ENCODE measurements at places on chromosomes 13 and 19.
A peak's percentile ranks its signal among the peaks of the same experiment; 100 is the strongest.

DNA sequence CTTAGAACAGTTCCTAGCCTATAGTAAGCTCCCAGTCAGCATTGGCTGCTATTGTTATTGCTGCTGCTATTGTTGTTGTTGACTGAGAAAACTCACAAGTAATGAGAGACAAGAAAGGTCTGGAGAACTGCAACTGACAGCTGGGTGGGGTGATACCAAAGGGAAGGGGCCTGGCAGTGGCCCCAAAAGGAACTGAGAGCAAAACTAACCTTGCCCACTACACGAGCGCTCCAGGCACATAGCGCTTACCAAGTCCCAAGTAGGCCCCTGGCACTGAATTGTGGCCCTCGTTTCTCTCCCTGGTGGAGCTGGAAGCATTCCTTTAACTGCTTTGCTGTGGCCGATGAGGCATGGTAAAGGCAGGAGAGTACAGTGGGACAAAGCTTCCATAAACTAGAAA lies 59.7 kb downstream of the KCTD12 start:
- DNase-seq = no peak

DNA sequence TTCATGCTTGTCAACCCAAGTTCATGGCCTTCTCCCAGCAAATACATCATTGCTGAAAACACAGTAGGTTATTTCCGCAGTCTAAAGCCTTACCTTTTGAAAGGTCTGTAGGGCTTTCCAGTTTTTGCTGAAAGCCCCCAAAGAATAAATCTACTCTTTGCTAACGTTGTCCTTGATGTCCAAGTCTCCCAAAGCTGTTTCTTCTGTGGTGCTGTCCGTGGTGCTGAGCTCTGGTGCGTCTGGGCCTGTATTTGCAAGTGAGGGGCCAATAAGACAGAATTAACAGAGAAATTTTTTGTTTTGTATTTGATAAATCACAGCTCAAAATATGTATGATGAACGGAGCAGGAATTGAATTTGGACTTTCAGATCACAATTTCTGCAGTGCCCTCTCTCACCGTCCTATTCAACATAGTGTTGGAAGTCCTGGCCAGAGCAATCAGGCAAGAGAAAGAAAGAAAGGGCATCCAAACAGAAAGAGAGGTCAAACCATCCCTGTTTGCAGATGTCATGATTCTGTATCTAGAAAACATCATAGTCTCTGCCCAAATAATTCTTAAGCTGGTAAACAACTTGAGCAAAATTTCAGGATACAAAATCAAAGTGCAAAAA lies 9.8 kb upstream of the LGALS16 start:
- peak; percentile 12 for DNase-seq

- no peak for DNase-seq
These were observed 16.7 kb upstream of the ITM2B start for GRCh38 chr13:48216204-48216711.

DNA sequence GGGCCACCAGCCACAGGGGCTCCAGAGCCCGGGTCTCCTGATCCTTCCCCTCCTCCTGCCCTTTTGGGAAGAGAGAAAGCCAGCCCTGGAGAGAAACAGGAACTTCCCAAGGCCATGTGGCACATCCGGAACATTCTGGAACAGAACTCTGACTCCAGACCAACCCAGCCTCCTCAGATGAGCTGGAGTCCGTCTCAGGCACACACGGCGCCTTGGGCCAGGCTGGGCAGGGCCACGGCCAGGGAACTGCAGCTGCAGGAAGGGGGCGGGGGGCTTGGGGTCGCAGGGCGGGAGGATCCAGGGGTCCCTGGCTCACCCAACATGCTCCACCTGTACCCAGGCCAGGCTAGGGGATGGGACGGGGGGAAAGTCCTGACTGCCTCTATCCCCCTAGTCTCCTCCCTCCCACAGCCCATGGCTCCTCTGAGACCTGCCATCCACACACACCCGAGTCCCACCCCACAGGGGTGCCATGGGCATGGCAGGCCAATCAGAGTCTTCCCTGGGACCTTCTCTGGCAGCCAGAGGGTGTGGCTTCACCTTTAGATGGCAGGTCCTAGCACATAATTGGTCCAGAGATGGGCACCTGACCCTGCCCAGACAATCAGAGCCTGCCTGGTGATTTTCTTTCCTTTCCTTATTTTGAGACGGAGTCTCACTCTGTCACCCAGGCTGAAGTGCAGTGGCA lies 22.9 kb downstream of the SBNO2 start:
- DNase-seq = no peak

DNA sequence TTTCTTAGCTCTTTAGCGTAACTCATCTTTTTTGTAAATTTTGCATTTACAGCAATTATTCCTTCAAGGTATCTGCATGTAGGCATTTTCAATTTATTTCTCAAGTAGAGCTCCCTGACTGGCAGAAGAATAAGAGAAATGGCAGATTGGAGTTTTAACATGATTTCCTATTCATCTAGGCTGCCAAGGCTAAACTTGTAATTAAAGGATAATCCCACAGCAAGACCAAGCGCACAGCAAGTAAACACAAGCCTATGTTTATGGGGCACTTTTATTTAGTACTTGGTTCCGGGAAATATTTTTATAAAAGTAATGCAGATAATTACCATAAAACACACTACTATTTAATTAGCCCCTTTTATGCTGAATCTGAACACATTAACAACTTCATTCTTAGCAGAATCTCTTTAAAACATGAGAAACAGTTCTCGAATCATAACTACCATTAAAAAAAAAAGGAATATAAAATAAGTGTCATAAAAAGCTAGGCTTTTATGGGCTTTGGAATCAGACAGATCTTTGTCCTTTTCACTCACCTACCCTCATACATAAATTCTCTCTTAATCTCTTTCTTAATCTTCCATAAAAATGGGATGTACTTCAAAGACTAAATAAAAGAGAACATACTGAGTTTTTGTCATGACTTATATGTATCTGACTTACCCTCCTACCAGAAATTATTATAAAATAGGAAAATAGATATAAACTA lies 961.6 kb upstream of the MIR17HG start:
- no peak for DNase-seq

DNA sequence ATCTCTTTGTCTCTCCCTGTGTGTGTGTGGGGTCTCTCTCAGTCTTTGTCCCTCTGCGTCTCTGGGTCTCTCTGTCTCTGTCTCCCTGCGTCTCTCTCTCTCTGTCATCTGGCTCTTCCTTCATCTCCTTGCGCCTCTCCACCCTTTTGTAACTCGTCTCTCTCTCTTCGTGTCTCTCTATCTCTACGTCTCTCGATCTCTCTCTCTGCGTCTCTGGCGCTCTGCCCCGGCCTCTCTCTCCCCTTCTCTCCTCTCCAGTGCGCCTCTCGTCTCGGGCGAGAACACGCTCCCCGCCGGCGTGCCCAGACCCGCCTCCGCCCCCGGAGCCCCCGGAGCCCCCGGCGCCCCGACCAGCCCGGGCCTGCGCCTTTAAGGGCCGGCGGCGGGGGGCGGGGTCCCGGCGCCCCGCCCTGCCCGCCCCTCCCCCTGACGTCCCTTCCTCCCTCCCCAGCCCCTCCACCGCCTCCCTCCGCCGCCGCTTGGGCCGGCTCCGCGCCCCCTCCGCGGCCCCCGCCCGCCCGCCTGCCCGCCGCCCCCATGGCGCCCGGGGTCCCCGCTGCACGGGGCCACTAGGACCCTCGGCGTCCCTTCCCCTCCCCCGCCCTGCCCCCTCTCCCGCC lies at the start of gene MARK4:
MARK4 (plus strand) TSS at position 440 of the 620 bp plus-strand sequence. CDS start 318 bp downstream, outside the sequence.
- peak; percentile 36 for DNase-seq

GRCh38 chr13:39663508-39663907 lies 8.0 kb downstream of the COG6 start:
- no peak for DNase-seq

DNA sequence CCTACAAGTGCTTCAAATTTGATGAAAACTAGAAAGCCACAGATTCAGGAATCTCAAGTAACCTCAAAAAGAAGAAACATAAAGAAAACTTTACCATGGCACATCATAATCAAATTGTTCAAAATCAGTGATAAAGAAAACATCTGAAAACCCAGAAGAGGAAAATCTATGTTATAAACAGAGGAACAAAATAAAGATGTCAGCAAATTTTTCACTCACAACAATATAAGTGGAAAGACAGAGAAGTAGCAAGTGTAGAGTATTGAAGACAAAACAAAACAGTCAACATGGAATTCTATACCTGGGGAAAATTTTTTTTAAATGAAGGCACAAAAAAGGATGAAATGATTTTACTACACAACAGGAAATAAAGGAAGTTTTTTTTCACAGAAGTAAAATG lies 470.9 kb downstream of the DACH1 start:
- DNase-seq = no peak

DNA sequence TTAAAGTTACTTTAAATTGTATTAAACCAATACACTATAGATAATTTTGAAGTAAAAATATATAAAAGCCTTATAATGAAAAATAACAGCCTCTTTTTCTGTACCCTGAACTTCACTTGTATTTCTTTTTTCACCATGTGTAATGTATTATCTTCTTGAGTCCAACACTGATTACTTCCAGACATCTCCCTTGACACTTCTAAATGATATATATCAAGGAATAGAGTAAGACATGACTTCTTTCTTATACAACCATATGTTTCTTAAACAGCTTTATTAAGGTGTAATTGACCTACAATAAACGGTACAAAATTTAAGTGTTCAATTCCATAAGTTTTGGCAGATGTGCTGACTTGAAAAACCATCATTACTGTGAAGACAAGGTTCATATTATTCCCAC lies 531.9 kb downstream of the OLFM4 start:
- no peak for DNase-seq

DNA sequence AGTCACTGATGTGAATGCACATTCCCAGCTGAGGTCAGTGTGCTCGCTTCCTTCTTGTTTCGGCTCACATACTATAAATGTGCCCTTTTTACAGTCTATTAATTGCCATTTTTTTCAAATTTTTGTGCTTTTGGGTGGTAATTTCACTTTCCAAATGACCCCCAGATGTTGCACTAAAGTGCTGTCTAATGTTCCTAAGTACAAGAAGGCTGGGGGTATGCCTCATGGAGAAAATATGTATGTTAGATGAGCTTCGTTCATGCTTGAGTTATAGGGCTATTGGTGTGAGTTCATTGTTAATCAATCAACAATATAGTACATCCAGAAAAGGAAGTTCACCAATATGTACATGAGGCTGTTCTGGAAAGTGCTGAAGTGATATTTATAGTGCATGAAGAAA lies 84.7 kb downstream of the KL start:
- DNase-seq = no peak

DNA sequence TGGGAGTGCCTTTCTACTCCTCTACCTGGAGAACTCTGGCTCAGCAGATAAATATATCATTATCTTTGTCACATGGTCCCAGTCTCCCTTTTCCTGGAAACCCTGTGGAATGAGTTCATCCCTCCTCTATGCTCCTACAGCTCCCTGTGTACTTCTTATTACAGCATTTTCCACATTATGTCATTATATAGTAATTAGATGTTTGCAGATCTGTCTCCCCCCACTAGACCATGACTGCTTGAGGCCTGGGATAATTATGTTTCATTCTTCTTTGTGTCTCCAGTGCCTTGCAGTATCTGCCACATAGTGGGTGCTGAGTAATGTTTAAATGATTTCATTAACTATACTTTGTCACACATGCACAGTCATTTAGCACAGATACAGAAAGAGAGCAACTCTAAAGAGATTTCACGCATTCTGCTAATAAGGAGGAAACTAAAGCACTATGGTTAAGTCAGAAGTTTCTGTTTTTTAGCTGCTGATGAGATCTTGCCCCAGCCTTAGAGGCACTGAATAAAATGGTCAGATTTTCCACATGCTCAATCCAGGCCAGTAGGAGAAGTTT lies 66.1 kb upstream of the DIAPH3 start:
- DNase-seq = no peak

- DNase-seq = peak; percentile 72
These were observed 31.8 kb downstream of the RAB20 start for GRCh38 chr13:110529522-110530311.

GRCh38 chr13:114105521-114106225 lies 26.8 kb downstream of the RASA3 start:
- DNase-seq = no peak

DNA sequence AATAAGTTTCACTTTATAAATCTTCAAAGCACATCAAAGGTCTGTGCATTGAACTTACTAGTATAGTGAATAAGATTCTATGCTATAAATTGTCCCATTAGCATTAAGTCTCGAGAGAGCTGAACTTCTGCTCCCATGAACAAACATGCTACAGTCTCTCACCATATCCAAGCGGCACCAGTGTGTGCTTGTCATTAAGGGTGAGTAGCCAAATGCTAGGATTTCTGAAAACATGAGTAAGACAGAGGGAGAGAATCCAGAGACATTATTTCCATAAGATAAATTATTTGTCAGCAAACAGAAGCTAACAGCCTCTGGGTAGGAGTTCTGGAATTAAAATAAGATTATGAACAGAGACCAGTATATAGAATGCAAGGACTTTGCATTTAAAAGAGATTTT lies 2882.5 kb downstream of the PCDH9 start:
- DNase-seq = no peak

DNA sequence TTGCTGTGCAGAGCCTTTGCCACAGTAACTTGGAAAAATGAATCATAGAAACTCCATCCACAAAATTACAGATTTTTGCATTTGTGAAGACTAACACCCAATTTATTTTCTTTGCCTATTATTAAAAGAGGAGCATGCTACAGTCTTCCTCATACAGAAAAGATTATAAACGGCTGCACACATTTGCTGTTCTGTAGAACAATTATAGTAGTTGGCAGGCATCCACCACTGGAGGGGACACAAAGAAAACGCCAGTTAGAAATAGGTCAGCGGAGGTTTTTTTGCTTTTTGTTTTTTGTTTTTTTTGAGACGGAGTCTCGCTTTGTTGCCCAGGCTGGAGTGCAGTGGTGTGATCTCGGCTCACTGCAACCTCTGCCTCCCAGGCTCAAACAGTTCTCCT lies 51.6 kb downstream of the SACS start:
- DNase-seq = no peak

- DNase-seq = no peak
These were observed 25.3 kb upstream of the TBC1D4 start for GRCh38 chr13:75507027-75508001.

GRCh38 chr13:23175920-23176319 lies 4.9 kb upstream of the SGCG start:
- no peak for DNase-seq
